ENCODE measurements at places on chromosomes 12 and 14. TPM values are rescaled to one million over a fixed set of nuclear protein-coding genes. Genes with fewer than 3 reads are reported as not detected.
A peak's percentile ranks its signal among the peaks of the same experiment; 100 is the strongest.

DNA sequence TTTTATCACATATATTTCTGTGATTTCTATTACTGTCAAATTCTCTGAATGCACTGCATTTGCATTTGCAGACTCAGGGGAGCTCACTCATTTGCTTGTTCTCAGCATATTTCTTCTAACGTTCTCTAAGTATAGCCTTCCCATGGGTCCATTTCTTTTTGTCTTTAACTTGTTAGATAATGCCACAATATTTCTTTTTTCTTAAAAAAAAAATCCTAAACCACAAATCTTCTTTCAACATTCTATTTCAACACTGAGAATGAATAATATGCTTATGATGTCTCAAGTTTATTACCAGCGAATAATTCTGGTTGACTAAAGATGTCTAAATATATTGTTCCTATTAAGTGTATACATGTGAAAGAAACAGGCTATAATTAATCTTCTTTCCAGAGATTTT is 200.2 kb downstream of the ANO6 start:
- peaks cover 9% of the 10 kb centered on the region for H3K4me1 ChIP-seq
- H3K27me3 ChIP-seq, result no peaks in the 10 kb centered on the region
- H3K36me3 ChIP-seq, result peaks cover 21% of the 10 kb centered on the region
- H3K4me3 ChIP-seq, result no peak overlapping the region
- no peak for DNase-seq

- H3K36me3 ChIP-seq, result no peaks in the 10 kb centered on the region
- H3K27me3 ChIP-seq, result no peaks in the 10 kb centered on the region
- H3K27ac ChIP-seq, result no peak overlapping the region
- H3K4me1 ChIP-seq, result no peaks in the 10 kb centered on the region
- no peak for DNase-seq
Measured at GRCh38 chr12:129028844-129029243, 175.6 kb downstream of the GLT1D1 start.

DNA sequence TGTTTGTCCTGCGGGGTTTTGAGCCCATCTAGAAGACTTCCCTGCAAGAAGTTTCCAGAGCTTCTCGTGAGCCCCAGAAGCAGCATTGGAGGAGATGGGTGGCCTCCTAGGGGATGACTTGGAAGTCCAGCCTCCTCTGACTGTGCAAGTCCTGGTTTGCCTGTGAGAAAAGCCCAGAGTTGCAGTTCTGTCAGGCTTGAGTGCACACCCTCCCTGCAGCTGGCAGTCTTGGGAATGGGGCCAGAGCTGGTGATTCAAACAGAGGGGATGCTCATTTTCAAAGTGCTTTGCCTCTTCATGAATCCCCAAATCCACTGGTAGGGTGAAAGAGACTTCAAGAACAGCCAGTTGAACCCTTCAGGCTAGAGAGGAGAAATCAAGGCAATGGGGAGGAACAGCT is 3.9 kb upstream of the PPP1R1A start:
- peaks cover 45% of the 10 kb centered on the region for H3K27me3 ChIP-seq
- no peak for DNase-seq
- H3K4me1 ChIP-seq, result peaks cover 2% of the 10 kb centered on the region
- no peaks in the 10 kb centered on the region for H3K36me3 ChIP-seq
- H3K4me3 ChIP-seq, result no peak overlapping the region
- H3K27ac ChIP-seq, result no peak overlapping the region

DNA sequence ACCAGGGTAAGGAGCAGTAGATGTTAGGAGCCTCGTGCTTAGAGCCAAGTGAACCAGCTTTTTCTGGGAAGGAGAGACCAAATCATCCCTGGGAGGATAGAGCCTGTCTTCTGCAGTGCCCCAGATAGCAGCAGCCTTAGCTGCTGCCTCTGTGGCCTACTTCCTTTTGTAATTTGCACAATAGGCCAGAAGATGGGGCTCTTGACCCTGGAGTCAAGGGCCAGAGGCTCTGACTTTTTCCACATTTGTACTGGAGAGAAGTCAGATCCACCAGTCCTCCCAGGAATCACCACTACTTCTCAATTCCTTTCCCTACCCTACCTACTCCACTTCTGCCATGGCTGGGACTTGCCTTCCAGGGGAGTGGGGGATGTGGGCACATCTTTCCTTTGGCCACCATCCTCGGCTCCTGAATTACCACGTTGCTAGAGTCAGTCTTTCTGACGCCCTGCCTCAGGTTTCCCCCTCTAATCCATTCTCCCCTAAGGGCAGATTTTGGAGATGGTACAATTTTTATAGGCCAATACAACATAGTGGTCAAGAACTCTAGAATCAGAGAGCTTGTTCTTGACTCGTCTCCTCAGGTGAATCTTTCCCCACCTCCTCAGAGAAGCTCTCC is 3.3 kb upstream of the SLC4A8 start:
- peak; percentile 64 for DNase-seq
- H3K4me1 ChIP-seq, result peaks cover 14% of the 10 kb centered on the region
- no peaks in the 10 kb centered on the region for H3K36me3 ChIP-seq
- no peak overlapping the region for H3K4me3 ChIP-seq
- peaks cover 6% of the 10 kb centered on the region for H3K27me3 ChIP-seq

DNA sequence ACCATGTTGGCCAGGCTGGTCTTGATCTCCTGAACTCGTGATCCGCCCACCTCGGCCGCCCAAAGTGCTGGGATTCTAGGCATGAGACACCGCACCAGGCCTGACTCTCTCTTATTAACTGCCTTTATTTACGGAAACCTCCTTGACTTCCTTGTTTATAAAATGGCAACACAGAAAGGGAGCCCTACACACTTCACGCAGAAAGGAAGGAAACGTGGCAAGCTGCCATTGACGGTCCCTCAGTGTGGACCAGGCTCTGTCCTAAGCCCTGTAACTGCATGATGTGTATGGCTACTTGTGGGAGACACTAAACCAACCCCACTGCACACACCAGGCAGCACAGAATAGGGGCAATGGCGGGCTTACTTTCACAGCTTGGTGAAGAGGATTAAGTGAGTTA is 11.7 kb downstream of the CINP start:
- peaks cover 40% of the 10 kb centered on the region for H3K36me3 ChIP-seq
- H3K27ac ChIP-seq, result no peak overlapping the region
- H3K4me1 ChIP-seq, result no peaks in the 10 kb centered on the region
- no peak for DNase-seq

DNA sequence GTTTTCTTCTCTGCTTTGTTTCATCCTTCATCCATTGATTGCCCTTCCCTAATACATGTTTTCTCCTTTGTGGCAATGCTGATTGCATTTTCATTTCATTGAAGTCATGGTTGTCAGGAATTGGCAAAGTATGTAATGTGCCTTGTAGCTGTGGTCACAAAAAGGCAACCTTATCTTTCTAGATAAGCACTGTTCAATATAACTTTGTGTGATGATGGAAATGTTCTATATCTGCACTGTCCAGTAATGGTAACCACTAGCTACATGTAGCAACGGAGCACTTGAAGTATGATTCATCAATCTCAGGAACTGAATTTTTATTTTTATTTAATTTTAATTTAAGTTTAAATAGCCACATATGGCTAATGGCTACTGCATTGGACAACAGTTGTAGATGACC is 79.8 kb downstream of the PCNX1 start:
- peaks cover 23% of the 10 kb centered on the region for H3K4me1 ChIP-seq
- H3K27ac ChIP-seq, result no peak overlapping the region
- H3K36me3 ChIP-seq, result peaks cover 20% of the 10 kb centered on the region
- DNase-seq, result no peak
- H3K27me3 ChIP-seq, result no peaks in the 10 kb centered on the region

DNA sequence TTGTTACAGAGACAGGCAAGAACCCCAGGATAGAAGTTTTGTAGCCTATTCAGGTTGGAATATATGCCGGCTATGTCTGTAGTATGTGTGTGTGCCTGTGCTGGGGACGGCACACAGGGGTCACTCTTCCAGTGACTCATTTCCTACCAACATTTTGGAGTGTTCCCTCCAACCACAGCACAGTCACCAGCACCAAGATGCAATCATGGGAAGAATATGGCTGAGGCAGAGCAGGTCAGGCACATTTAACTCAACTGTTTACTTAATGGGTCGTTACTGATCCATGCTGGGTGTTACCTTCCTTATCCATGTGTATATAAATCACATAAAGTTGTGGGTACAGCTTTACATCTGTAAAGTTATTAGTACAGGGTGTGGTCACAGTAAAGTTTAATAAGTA is 178.3 kb downstream of the PRKD1 start:
- H3K4me3 ChIP-seq, result no peak overlapping the region
- H3K27ac ChIP-seq, result no peak overlapping the region
- H3K27me3 ChIP-seq, result no peaks in the 10 kb centered on the region

- no peak overlapping the region for H3K4me3 ChIP-seq
- H3K36me3 ChIP-seq, result peaks cover 13% of the 10 kb centered on the region
- H3K27me3 ChIP-seq, result no peaks in the 10 kb centered on the region
- no peaks in the 10 kb centered on the region for H3K4me1 ChIP-seq
- no peak overlapping the region for H3K27ac ChIP-seq
Measured at GRCh38 chr12:26691234-26691970, 141.6 kb downstream of the ITPR2 start.

GRCh38 chr12:59973515-59973914 is 377.7 kb downstream of the SLC16A7 start:
- H3K4me1 ChIP-seq, result no peaks in the 10 kb centered on the region
- H3K27me3 ChIP-seq, result no peaks in the 10 kb centered on the region
- no peak overlapping the region for H3K4me3 ChIP-seq
- H3K27ac ChIP-seq, result no peak overlapping the region
- DNase-seq, result no peak

DNA sequence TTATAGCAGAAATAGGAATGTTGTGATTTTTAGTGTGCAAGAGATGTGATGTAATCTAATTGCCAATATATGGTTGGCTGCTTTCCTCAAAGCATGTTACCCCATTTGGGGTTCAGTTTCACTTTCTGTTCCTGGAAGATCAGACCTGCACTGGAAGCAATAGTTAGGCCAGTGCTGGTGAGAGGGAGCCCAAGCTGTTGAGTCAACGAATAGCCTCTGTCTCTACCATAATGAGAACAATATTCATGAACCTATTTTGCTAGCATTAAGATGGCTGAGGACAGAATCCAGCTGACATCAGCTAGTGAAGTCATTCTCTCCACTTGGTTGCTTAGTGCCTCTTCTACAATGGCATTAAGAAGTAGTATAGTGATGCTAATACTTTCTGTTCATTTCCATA is 379.9 kb upstream of the DCN start:
- peak overlapping the region; percentile 48 for H3K27ac ChIP-seq
- DNase-seq, result no peak
- H3K36me3 ChIP-seq, result peaks cover 21% of the 10 kb centered on the region
- no peaks in the 10 kb centered on the region for H3K27me3 ChIP-seq
- H3K4me1 ChIP-seq, result peaks cover 18% of the 10 kb centered on the region

DNA sequence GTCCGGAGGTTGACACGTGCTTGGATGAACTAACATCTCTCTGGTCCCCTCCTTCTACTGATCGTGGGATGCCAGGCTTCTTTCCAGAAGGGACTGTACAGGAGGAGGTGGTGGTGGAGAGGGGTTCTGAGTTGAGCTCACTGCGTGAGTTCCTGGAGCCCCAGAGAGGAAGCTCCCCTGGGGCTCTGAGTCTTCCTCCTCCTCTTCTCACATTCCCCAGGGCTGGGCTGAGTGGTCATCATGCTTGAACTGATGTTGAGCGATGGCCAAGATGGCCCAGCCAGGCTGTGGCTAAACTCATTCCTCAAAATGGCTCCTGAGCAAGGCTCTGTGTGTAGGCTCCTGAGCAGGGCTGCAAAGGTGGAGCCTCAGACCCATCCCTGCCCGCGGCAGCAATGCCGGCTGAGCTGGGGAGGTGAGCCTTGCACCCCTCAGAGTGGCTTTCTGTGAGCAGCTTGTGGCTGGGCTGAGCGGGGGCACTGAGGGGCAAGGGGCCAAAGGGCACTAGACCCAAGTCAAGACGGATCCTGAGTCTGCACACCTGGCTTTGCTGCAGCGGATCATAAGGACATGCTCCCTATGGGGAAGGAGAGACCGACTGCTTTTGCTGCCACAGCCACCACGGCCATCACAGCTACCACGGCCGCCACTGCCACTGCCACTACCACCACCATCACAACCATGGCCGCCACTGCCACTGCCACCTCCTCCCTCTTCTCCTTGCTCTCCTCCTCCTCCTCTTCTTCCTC is 35.4 kb downstream of the MEG3 start:
- H3K36me3 ChIP-seq, result no peaks in the 10 kb centered on the region
- no peak overlapping the region for H3K4me3 ChIP-seq
- no peaks in the 10 kb centered on the region for H3K4me1 ChIP-seq
- no peak for DNase-seq
- no peak overlapping the region for H3K27ac ChIP-seq

TMEM121 gene
- total RNA-seq, result 11.9 TPM

RIMBP2 gene
- total RNA-seq, result not detected

AICDA gene
- total RNA-seq, result not detected
